Fibroblast of the conjunctiva (primary cell): ENCODE measurements at places on chromosomes 1 and 21.

DNA sequence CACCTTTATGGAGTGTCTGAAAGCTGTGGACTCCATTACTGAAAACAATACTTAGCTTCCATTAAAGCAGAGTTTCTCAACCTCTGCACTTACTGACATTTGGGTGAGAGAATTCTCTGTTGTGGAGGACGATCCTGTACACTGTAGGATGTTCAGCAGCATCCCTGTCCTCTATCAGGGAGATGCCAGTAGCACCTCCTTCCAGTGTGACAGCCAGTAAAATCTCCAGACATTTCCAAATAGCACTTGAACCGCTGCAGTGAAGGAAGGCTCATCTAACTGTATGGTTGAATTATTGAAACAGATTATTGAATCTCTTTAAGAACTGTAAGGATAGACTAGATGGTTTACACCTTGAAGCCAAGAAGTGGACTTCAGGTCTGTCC lies 3.1 kb downstream of the PRDM2 start:
- no peak for DNase-seq

- DNase-seq: no peak
Observed at GRCh38 chr1:23118957-23119792, 49.5 kb downstream of the LUZP1 start.

DNA sequence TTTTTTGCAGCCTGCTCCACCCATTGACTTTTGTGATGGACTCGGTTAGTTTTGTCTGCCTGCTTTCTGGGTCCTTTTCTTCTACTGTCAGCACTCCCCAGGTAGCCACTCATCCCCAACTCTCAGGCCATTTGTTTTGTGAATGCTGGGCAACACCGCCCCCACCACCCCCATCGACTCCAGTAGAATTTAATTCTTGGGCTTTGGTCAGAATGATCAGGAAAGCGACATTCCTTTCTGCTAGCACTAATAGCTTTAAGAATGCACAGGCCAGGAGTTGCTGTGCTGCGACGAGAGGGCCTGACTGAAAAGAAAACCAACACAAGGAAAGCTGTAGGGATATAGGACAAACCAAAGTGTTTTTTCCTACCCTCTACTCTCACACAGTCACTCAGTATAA lies 144.4 kb downstream of the CDC7 start:
- DNase-seq: no peak

DNA sequence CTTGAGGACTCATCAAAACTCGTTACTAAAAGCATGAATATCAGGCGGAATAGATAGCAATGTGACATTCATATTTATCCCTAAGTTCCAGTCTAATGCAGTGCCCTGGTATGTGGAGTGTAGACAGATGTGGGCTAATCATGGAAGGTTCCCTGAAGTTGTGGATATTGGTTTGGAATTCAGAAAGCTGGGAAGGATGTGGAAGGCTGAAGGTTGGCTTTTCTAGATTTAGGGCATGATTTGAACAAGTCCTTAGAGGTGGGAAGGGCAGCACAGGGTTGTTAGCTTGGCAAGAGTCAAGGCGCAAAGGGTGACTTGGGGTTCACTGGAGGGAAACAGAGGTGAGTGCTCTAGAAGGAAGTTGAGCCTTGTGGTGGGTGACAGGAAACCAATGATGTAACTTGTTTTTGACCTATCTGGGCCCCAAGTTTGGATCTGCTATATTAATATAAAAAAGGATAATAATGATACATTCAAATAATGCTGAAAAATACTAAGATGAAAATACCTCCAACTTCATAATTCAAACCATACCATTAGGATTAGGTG lies 21.9 kb downstream of the LGALS8 start:
- DNase-seq: no peak

DNA sequence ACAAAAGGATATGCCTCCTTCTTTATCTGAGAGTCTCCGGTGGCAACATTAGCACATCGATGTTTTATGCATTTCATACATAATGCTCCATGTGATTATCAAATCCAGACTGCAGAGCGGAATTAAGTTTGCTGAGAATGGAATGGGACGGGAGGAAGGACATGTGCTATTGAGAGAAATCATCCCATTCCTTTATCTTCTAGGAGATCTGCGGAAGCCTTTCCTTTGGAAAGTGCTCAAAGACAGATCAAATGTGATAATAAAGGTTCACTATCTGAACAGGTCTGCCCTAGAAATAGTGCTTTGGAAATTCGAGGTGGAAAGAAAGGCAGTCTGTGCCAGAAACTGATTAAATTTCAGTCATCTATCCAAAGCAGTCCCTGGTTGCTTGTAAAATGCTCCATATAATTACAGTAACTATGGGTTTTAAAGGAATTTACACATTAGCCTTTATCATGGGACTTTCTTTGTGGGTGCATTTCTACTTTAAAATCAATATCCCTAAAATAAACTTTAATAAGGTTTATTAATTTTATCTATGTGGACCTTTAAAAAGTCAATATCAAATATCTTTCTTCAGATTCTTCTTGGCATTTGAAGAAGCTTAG lies 473.5 kb upstream of the ADGRL2 start:
- DNase-seq: no peak

- no peak for DNase-seq
Observed at GRCh38 chr21:17834639-17835354, 15.6 kb upstream of the C21orf91 start.

- no peak for DNase-seq
Observed at GRCh38 chr1:232012773-232013386, 386.3 kb downstream of the DISC1 start.

GRCh38 chr21:46057710-46058241 lies 40.1 kb upstream of the COL6A2 start:
- DNase-seq: no peak

DNA sequence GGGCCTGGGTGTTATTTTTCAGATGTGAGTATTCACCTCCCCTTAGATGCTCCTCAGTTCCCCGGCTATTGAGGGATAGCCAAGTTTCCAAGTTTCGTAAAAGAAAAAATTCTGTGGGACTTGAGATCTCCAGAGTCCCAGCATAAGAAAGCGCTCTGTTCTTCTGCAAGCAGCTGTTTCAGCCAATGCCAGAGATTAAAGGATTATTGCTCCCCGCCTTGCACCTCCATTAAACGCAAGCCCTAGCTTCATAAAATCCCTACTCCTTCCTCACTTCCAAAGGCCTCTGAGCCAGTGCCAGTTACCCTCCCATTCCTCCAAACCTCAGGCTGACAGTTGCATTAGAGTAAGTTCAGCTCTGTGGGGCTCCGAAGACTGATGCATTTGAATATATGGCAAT lies 56.4 kb downstream of the CHIA start:
- no peak for DNase-seq
